Kidney (tissue), 22 donors: ENCODE measurements at places on chromosomes 13 and 19. TPM values are rescaled to one million over a fixed set of nuclear protein-coding genes. Genes with fewer than 3 reads are reported as not detected.
A peak's percentile ranks its signal among the peaks of the same experiment; 100 is the strongest.

Gene ZNF728
- total RNA-seq: 1.9 TPM

- DNase-seq: peak; percentile 99
Observed at GRCh38 chr19:53196777-53197396, 3.7 kb upstream of the ZNF665 start.

Gene NCLN
- total RNA-seq: 43.3 TPM

Gene NOP53
- 305 TPM for total RNA-seq

GRCh38 chr19:41939861-41940730 is 11.8 kb upstream of the ERFL start:
- DNase-seq: peak; percentile 77

GRCh38 chr13:35988648-35989081 is 142.5 kb downstream of the DCLK1 start:
- DNase-seq: no peak

DNA sequence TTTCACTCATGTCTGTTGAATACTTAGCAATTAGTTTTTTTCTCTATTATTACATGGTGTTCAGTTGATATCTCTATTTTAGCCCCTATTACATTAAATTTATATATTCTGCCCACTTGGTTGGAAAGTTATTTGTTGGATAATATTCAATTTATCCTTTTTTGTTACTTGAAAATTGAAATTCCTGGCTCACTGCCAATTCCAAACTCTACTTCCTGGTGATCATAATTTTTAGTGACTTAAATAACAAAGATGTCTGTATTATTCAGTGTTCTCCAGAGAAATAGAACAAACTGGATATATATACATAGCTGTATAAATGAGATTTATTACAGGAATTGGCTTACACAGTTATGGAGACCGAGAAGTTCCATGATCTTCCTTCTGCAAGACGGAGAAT is 93.6 kb downstream of the GPC5 start:
- peak; percentile 33 for DNase-seq

DNA sequence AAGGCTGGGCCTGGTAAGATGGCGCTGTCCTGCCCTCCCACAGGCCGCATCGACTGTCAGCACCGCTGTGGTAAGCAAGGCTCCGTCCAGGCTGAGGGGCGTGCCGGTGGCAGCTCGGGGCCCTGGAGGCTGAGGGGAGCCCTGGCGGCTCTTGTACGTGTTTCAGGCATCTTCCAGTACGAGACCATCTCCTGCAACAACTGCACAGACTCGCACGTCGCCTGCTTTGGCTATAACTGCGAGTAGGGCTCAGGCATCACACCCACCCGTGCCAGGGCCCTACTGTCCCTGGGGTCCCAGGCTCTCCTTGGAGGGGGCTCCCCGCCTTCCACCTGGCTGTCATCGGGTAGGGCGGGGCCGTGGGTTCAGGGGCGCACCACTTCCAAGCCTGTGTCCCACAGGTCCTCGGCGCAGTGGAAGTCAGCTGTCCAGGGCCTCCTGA is 1.2 kb downstream of the IZUMO4 start:
- peak; percentile 71 for DNase-seq

DNA sequence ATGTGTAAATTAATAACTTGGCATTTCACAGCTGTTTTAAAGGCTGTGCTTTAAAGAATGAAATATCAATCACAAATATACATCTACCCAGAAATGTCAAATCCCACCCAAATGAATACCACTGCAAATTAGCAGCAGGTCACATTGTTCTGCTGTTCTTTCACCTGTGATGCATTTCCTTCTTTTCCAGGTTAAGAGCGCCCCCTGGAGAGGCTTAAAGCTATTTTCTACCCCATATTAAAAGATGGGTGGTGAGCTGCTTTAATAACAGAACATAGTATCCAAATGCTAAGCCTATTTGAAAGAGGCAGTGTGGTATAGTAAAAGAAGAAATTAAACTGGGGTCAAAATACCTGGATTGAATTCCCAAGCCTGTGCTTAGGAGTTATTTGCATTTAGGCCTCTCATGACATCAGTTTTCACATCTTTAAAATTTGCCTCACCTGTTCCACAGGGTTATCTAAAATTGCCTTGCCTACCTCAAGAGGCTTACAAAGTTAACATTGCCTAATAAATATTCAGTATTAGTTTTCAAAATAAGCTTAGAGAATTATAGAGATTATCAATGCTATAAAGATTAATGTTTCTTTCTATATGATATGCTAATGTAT is 396.9 kb upstream of the SLITRK5 start:
- peak; percentile 78 for DNase-seq

GRCh38 chr13:97228850-97229521 is 6.9 kb downstream of the MBNL2 start:
- DNase-seq: no peak

Gene FXYD7
- total RNA-seq: 0.94 TPM

DNA sequence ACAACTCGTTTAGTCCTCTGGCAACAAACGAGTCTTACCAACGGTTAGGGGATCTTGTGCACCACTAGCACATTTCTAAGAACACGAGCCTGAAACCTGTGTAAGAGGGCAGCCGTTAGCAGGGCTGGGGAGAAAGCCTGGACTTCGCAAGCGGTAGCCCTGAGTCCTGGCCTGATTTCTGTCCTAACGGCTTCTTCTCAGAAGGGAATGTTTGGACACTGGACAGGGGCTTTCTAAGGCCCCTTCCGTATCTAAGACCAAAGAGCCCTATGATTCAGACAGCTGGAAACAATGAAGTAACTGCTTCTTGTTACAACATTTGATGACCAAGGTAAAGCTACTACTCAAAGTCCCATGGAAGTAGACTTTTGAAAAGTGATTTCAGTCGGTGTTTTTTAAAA is 2.2 kb downstream of the ANKRD10 start:
- peak; percentile 48 for DNase-seq

DNA sequence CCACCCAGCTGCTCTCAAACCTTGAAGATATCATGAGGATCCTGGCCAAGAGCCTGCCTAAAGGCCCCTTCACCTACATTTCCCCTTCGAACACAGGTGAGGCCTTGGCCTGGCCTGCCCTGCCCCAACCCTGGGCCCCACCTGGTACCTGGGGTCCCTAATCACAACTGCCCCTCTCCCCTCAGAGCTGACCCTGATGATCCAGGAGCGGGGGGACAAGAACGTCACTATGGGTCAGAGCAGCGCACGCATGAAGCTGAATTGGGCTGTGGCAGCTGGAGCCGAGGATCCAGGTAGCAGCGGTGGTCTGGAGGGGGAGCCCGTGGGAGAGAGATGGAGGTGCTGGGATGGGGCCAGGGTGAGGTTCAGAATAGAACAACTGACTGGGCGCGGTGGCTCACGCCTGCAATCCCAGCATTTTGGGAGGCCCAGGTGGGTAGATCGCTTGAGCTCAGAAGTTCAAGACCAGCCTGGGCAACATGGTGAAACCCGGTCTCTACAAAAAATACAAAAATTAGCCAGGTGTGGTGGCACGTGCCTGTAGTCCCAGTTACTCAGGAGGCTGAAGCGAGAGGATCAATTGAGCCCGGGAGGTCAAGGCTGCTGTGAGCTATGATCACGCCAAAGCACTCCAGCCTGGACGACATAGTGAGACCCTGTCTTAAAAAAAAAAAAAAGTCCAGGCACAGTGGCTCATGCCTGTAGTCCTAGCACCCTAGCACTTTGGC is 17.5 kb downstream of the DDX39A start:
- peak; percentile 61 for DNase-seq

DNA sequence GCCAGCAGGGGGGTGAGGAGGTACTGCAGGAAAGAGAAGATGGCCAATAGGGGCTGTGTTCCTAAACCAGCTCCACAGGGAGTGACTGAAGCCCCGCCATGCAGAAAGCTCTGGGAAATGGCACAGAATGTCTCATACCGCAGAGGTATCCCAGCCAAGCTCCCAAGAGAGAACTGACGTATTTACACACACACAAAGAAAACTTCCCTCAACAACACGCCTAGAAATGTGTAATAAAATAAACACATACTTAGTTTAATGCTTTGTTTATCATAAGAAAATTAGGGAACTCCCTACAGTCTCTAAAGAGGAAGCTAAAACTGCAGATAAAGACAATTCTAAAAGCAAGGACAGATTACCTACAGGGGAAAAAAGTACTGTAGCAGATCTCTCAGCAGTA is 40.0 kb downstream of the ESD start:
- no peak for DNase-seq

Gene PTPRH
- 2.8 TPM for total RNA-seq

- peak; percentile 26 for DNase-seq
Observed at GRCh38 chr13:113211774-113212173, 2.4 kb downstream of the CUL4A start.

Gene SLITRK5
- total RNA-seq: 0.09 TPM

Gene C5AR1
- total RNA-seq: 26.6 TPM

GRCh38 chr19:29836409-29836825 is 24.6 kb downstream of the CCNE1 start:
- no peak for DNase-seq

DNA sequence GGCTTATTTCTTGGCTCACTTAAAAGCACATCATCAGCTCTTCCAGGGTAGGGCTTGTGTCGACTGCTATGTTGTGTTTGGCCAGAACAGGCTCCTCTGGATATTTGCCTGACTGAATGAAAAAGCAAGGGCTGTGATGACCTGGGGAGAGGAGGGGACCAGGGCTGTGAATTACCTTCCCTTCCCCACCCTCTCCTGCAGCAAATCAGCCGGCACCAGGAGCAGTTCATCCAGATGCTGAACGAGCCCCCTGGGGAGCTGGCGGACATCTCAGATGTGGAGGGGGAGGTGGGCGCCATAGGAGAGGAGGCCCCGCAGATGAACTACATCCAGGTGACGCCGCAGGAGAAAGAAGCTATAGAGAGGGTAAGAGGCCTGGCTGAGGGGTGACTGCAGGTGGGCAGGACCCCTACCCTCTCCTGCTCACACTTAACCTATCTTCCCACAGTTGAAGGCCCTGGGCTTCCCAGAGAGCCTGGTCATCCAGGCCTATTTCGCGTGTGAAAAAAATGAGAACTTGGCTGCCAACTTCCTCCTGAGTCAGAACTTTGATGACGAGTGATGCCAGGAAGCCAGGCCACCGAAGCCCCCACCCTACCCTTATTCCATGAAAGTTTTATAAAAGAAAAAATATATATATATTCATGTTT is 4.4 kb downstream of the GADD45GIP1 start:
- no peak for DNase-seq

DNA sequence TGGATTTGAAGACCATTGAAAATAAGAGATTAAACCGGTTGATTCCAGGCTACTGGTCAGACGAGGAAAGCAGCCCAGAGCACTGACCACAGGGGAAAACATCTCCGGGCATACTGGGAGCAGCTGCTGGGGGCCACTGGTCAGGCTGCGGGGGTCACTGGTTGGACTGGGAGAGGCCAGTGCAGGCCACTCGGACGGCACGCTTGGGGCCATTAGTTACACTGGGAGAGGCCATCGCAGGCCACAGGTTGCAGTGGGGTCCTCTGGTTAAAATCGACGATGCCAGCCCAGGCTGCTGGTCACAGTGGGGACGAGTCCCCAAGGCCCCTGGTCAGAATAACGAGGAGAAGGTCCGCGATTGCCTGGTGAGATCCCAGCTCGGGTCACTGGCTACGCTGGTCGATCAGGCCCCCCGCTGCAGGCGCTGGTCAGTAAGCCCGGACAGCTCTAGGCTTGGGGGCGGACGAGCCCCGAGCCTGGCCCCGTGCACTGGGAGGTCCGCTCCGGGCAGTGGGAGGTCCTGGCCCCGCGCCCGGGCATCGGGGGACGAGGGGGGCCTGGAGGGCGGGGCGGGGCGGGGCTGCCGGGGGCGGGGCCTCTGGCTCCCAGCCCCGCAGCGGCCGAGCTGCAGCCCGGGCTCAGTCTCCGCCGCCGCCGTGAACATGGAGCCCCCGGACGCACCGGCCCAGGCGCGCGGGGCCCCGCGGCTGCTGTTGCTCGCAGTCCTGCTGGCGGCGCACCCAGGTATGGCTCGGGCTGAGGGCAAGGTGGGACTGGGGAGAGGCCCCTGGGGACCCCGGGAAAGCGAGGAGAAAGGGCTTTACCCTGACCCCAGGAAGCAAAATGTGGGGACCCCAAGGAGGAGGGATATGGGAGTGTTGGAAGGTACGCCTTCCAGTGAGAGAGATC is at the start of gene BCAM:
Gene BCAM (plus strand): TSS at position 641 of the 909 bp plus-strand sequence. CDS start 22 bp downstream, at position 663.
- DNase-seq: peak; percentile 96

- DNase-seq: no peak
Observed at GRCh38 chr19:40954573-40954972, 36.5 kb upstream of the CYP2B6 start.

GRCh38 chr19:37954421-37954874 is 47.4 kb downstream of the SIPA1L3 start:
- no peak for DNase-seq

GRCh38 chr19:35055715-35056179 is 14.2 kb downstream of the HPN start:
- DNase-seq: no peak

Gene MAB21L1
- total RNA-seq: 0.47 TPM

Gene URI1
- total RNA-seq: 56.3 TPM
